SJSA1 (cell line): ENCODE measurements at places on chromosomes 7 and 10. TPM values are rescaled to one million over a fixed set of nuclear protein-coding genes. Genes with fewer than 3 reads are reported as not detected.

The ADAMTS14 gene
- 0.66 and 1.2 TPM in 2 replicates for total RNA-seq

The ARL5B gene
- total RNA-seq = 26.8 and 36.3 TPM in 2 replicates

The MYL10 gene
- total RNA-seq = not detected in 2 replicates

DNA sequence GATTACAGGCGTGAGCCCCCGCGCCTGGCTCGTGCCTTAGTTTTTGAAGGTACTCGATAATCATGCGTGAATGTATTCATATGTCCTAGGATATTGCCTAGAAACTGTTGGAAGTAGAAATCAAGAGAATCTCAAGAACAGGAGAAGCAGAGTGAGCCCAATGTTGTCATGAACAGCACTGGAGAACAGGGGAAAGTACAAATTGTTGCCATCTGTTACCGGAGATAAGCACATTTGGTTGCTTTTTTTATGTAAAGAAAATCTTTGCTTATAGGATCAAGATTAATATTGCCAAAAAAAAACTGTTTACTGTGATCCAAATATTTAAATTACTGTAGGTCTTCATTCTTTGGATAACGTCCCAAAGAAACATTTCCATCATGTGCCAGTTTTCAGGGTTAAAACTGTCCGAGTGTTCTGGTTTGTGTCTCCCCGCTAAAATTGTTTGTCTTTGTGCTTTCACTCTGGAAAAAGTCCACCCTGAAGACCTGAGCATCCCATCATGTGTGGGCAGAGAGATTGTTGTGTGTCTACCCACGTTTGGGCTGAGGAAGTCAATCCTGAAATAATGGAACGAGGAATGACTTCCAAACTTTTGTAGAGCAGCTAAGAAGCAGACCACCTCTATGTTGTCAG, 95.7 kb upstream of the CELF2 start:
- no peak for DNase-seq

DNA sequence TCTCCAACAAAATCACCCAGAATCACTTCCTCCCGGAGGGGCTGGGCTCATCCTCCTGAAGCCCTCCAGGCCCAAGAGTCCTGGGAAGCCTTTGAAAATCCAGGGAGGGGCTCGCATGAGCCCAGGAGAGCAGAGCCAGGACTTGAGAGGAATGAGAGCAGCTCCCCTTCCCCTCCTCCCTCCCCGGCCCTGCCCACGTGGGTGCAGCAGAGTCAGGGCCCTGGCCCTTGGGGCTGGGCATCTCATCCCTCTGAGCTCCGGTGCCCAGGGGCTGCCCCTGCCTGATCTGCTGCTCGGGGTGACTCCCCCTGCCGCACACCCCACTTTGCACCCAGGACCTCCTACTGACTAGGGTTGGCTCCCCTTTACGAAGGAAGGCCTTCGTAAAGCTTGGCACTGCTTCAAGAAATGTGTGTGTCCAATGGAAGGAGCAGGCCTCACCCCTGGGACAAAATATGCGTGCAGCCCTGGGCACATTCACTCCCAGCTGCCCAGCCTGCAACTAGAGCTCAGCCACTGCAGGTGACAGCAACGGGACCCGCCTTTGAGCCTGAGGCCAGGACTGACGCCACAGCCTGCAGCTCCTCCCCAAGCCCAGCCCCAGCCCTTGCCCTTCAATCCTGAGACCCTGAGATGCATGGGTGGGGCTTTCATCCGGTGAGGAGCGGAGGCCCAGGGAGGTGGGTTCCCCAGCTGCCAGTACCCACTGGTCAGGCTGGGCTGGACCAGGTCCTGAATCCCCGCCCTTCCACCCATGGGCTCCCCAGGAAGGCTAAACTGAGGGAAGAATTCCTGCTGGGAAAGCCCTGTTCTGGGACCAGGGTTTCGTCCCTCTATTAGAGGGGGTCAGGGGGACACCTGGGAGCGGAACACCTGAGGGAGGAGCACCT, 21.8 kb downstream of the PWWP2B start:
- no peak for DNase-seq

DNA sequence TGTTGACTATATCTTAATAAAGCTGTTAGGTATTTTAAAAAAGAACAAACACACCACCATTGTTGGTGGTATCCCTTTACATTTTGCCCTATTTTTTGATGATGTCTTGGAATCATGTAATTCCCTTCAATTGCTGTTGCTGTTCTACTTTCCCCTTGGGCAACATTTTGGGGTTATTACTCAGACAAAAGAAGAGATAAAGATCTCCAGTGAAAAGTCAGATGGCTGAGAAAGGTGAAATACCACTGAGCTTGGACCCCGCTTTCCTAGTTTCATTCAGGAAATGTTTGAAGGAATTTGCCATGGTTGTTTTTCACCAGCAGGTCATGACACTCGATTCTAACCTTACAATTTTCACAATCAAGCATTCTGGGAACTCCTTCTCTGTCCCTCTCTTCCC, 84.6 kb downstream of the MACC1 start:
- DNase-seq = no peak
